ENCODE measurements at places on chromosomes 13 and 19.

GRCh38 chr19:55437410-55437809 lies 5.7 kb downstream of the SHISA7 start:
- DNase-seq, result no peak

DNA sequence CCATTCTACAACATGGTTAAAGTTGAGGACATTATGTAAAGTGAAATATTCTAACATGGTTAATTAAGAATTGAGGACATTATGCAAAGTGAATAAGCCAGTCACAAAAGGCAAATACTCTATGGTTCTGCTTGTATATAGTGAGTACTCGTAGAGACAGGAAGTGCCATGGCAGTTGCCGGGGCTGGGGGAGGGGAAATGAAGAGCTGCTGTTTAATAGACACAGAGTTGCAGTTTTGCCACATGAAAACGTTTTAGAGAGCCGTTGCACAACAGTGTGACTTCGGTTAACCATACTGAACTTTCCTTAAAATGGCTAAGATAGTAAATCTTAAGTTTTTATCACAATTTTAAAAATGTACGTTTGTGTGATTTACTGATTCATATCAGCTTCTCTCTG lies 176.9 kb downstream of the SHISA2 start:
- DNase-seq, result peak; percentile 30

- no peak for DNase-seq
Observed at GRCh38 chr19:18467978-18468377, 30.0 kb upstream of the ISYNA1 start.

- no peak for DNase-seq
Observed at GRCh38 chr13:33087091-33087490, 70.9 kb downstream of the KL start.

- DNase-seq, result no peak
Observed at GRCh38 chr13:85825454-85825853, 26.2 kb upstream of the SLITRK6 start.

- DNase-seq, result peak; percentile 36
Observed at GRCh38 chr19:31356587-31357314, 7.5 kb upstream of the TSHZ3 start.

DNA sequence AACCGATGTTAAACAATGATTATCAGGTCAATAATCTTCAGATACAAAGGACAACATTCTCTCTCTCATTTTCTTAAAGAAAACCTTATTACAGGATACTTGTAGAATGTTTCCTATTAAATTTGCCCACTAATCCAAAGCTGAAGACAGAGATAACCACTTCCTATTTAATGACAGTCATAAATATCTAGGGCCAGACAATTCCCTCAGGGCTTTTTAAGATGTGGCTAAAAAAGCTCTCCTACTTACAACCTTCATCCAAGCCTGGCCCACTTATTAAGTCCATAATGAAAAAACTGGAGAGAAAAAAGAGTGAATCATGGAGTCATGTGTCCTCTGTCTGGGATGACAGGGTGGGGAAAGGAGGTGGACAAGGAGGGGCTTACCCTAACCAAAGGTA lies 235.9 kb downstream of the KLF12 start:
- DNase-seq, result no peak
